ENCODE measurements at places on chromosomes 11 and 22.

DNA sequence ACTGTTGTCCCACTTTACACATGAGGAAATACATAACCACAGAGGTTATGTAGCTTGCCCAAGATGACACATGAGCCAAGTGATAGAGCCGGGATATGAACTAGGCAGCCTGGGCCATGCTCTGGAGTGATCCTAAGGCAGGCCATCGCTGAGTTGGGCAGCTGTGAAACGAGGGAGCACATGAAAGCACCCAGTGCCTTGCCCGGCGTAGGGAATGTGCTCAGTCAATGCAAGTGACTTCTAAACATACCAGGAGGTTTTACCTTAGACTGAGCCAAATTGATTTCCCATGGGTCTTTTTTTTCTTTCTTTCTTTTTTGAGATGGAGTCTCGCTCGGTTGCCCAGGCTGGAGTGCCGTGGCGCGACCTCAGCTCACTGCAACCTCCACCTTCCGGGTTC, 10.5 kb downstream of the GRIK4 start:
- DNase-seq: no peak

GRCh38 chr11:63866211-63866610, 27.3 kb downstream of the MARK2 start:
- DNase-seq: peak; percentile 50

DNA sequence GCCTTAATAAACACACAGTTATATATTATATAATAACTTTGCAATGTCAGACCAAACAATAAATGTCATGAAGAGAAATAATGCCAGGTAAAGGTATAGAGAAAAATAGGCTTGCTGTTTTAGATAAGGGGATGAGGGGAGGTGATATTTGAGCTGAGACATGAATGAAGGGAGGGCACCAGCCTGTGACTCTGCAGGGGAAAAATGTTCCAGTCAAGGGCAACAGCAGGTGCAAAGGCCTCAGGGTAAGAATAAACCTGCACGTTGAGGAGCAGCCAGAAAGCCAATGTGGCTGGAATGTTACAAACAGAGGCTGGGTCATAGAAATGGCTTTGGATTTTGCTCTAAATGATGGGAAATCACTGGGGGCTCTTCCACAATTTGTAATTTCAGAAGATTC, 519.6 kb downstream of the SOX6 start:
- no peak for DNase-seq

DNA sequence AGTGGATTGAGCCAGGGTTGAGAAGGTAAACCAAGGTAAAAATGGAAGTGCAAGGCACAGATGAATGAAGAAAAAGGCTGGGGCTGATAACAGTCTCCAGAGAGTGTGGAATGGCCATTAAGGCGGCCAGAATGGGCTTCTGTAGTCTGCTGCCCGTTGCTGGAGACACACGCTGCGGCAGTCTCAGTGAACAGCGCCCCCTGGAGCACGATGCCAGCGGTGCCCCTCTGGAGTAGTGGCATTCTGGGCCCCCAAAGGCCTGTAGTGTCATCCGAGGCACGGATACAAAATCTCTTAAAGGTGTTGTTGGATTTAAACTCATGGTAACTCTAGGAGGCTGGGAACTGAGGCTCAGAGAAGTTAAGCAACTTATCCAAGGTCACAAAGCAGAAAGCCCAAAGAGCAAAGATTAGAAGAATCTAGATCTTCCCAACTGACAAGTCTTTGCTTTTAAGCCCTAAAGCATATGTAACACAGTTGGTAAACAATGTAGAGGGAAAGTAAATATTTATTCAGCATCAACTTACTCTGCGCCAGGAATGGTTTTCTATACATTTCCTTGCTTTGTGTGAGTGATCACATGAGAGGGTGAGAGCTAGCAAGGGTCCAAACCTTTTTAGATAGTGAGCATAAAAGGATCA, 18.2 kb downstream of the KCNJ1 start:
- DNase-seq: peak; percentile 16

GRCh38 chr11:1968454-1969002, 21.4 kb downstream of the MRPL23 start:
- DNase-seq: no peak

- no peak for DNase-seq
Observed at GRCh38 chr22:37551981-37552380, 8.3 kb upstream of the CDC42EP1 start.

DNA sequence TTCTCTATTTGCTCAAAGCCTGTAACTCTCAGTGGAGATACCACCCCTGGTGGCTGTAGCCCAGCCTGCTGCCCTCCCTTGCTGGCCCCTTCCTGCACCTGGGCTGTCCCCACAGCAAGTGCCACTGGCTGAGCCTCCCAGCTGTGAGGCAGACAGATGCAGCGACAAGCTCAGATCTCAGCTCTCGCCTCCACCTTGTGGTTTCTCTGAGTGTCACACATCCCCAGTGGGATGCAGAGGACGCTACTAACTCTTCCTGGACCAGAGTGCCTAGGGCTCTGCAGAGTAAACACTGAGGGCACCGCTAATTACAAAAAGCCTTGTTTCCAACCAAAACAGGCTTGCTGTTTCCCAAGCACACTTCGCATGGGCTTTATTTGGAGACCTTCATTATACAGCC, 8.9 kb downstream of the YPEL1 start:
- DNase-seq: no peak

DNA sequence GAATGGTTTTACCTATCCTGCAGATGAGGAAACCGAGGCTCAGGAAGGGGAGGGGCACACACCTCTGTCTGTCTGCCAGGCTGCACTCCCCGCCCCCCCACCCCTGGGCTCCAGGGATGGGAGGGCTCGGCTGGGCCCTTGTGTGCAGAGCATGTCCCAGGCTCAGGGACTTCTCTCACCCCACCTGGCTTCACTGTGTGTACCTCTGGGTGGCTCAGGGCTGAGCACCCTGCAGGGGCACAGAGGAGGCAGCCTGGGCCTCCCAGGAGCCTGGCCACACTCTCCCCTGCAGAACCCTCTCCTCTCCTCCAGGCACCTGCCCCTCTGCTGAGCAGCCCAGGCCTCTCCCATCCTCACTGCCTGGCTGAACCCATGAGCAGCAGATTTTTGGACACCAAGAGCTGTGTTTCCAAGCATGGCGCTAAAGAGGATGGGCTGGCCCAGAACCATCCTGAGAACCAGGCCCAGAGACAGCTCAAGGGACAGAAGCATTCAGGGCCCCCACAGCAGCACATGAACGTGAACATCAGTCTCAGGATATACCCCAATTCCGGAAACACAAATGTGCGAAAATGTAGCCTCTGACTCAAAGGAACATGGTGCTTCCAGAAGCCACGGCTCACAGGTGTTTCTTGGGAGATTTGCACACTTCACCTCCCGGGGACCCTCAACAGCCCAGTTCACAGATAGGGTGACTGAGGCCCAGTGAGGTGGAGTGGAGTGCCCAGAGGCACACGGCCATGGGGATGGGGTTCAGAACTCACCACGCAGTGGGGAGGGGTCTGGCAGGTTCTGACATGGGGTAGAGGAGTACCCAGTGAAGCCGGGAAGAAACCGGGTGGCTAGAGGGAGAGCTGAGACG, 10.5 kb downstream of the EMID1 start:
- DNase-seq: no peak

DNA sequence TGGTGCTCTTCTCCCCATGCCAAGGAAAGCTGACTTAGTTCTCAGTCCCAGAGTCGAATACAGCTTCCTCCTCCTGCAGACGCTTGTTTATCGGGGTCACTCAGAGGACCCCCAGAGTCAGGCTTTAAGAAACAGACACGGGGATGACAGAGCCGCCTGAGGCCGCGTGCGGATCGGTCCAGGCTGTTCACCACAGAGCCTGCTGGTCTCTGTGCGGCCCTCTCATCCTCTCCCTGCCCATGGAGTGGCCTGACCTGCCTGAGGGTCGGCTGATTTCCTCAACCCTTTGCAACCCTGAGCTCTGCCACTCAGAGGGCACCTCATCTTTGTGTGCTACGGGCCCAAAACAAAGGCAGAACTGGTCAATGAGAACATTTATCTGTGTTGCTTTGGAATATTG, 2.1 kb downstream of the GAL start:
- DNase-seq: no peak

DNA sequence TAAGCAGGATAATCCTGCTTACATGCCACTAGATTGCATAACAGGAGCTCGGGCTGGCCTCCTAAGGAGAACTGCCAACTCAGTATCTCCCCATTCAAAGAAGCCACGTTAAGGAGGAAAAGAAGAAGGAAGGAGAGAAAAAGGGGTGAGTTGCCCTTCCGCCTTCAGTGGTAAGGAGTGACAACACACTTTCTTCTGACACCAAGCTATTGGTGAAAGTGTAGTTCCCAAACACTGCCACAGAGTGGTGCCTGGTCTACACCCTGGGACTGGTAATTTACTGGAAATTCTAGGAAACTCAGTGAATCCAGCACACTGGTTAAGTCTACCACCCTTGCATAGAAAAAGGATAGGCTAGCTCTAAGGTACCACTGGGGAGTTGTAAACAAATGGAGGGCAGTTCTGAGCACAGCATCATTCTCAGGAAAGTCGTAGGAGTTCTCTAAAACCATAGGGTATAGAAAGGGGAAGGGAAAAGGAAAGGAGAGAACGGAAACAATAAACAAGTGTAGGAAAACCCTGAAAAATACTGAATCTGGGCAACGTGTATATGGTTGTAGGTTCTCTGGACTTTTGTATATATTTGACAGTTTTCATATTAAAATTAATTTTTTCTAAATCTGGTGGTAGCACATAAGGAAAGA, 58.2 kb downstream of the RRAS2 start:
- peak; percentile 18 for DNase-seq

DNA sequence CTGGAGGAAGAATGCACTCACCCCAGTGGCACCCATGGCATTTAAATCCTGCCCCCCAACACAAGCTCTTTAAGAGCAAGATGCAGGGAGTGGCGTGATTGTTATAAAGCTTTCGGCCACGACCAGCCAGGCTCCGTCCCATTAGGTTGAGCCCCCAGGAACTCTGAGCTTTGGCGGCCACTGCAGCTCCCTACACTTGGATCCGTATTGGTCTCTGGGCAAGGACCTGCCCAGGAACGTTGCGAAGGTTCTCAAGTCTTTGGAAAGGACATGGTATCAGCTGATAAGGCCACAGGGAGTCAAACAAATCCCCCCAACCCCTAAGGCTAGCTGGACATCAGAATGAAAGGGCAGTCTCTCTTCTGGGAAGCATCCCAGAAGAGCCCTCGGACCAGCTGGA, 9.3 kb upstream of the VPS37C start:
- DNase-seq: no peak

DNA sequence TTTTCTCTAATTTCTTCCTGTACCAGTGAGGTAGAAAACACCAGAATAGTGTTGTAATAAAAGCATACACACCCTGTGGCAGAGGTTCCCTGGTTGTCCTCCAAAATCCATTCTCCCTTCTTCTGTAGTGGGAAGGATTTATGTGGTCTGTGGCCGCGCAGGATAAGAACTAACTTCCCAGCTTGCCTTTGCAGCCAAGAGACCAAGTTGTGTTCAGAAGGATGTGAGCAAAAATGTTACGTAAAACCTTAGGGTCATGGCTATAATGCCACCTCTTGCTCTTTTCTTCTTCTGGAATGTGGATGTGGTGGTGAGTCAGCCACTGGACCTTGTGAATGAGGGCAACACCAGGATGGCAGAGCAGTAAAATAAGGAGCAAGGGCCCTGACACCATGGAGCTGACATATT, 28.4 kb downstream of the CCDC90B start:
- DNase-seq: no peak

DNA sequence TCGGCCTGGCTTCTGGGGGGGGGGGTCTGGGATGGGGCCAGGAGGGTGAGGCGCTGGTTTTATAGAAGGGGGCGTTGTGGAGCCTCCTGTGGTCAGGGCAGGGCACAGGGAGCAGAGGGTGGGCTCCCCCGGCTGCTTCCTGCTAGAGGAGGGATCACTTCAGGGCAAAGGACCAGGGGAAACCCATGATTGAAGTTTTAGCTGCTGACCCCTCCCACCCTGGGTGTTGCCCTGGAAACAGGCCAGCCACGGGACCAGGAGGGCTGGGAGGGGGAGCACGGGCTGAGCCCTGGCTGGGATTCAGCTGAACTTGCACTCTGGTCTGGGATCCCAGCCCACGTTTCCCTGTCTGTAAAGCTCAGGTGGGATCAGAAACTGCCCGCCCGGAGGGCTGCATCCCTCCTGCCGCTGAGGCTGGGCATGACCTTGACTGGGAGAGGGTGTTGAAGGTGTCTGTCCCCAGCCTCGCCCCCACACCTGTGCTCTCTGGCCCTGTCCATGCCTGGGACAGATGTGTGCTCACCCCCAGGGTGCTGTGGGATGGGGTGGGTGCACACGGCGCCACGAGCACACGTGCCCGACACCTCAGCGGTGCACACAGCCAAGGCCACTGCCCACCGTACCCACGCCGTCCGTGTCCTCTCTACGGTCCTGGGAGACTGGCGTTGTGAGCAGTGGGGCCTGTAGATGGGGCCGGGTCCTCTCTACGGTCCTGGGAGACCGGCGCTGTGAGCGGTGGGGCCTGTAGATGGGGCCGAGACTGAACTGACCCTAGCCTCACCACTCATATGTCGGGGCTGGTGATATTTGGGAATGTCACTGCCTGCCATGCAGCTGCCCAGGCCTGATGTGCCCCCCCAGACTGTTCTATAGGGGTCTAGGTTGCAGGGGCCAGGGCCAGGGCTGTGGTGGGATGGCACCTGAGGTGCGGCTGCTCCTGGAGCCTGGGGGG, 2.3 kb downstream of the TSPAN4 start:
- DNase-seq: no peak

DNA sequence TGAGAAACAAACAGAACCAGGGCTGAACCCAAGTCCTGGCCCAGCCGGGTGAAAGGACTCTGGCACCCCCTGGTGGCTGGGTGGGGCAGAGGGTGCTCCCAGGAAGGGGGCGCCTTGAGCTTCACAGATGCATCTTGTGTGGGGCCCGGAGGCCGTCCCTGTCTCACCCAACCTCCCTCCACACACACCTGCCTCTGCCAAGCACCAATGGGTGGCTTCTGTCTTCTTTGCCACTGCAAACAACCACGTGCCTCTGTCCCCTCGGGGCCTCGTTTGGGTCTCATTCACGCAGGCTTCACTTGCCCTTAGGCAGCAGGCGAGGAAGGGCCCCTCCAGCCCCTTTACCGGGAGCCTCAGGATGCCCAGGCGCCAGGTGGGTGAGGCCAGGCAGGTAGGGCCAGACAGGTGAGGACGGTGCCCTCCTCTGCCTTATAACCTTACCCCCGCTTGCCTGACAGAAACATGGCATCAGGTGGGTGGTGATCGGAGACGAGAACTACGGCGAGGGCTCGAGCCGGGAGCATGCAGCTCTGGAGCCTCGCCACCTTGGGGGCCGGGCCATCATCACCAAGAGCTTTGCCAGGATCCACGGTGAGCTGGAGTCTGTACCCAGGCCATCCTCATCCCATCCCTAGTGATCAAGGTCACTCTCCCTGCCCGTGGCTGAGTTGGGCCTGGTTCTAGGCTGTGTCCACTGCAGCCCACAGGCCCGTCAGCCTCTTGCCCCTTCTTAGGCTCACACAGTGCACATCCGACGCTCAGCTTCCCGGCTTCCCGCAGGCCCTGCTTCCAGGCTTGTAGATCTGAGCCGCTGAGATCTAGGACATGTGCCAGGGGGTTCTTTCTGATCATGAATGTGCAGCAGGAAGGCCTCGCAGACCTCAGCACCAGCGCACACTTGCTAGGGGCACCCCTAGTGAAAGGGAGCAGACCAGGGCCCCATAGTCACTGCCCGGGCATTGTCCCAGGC, 17.2 kb downstream of the POLR3H start:
- DNase-seq: peak; percentile 26

Data from stimulated activated CD8-positive, alpha-beta memory T cell treated with anti-CD3 and anti-CD28 coated beads, Interleukin-4, amount 100 ng/mL, for 4 hours (primary cell).